Activated T-cell treated with anti-CD3 and anti-CD28 coated beads for 48 hours (primary cell): ENCODE measurements at places on chromosomes 11 and 22.

DNA sequence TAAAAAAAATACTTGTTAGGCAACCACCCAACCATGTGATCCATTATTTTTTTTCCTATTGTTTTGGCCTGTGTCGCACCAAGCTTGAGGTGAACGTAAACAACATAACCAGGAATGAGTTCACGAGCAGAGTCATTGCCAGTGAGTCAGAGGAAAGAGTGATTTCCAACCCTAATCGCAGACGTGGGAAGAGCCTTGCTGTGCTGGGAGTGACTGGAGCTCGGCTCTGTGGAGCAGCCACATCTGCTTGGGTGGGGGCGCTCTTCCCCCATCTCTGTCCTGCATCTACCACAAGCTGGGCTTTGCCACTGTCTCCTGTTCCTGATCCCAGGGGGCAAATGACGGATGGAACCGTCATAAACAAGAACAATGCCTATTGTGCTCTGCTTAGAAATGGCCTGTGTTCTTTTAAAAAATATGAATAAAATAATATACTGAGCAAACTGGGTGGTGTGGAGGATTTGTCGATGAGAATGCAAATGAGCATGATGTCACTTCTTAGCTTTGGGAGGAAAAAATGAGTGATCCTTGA is 210.0 kb downstream of the KIRREL3 start:
- DNase-seq, result no peak

DNA sequence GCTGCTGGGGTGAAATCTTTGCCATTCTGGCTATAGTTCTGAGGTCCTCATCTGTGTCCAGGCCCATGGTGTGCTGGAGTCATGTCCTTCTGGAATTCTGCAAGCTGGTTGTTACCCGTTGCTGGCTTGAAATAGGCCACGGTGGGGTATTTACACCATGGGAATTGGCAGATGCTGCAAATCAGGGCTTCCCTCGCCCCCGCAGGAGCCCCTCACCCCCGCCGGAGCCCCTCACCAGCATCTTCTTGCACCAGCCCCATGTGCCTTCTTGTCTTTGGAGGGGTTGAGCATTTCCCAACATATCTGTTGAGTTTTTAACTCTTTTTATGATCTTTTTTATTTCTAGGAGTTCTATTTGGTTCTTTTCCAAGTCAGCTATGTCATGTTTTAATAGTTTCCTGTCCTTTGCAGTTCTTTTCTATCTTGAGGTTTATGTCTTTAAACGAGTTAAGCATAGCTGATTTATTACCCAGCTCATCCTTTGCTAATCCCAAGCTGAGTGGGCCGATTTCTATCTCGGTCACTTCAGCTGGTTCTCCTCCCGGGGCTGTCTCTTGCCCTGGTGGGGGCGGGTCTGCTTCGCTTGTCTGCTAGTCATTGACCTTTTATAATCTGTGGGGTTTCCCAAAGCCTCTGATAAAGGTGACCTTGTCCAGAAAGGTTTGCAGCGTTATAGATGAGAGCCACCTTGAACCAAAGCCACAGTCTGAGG is 17.6 kb downstream of the ANO1 start:
- no peak for DNase-seq

- no peak for DNase-seq
These were observed 23.1 kb upstream of the PSMA1 start for GRCh38 chr11:14543260-14543659.

DNA sequence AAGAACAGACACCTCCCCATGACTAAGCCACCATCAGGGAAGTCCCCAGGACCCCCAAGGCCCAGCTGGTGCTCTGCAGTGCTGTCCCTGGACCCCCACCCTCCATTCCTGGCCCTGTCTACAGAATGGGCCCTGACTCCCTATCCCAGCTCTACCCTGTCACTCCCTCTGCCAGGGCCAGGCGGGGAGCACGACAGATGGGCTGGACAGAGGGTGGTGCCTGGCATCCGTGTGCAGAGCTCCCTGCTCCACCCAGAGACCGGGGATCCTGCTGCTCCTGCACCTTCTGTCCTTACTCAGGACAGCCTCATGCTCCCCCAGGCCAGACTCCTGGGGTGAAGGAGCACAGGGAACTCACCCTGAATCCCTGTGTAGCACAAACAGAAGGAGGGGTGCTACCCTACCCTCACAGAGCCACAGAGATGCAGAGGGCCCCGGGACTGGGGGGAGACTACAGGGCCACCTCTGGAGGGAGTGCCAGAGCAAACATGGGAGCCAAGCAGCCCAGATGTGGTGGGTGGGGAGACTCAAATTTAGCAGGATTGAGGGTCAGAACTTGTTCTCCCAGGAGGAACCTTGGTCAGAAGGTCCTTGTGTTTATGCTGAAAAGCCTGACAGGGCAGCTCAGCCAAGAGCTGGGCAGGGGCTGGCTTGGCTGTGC is 2.0 kb downstream of the ARVCF start:
- DNase-seq, result no peak

GRCh38 chr11:63670433-63671321 is 499 bp downstream of the ATL3 start:
- peak; percentile 19 for DNase-seq

- DNase-seq, result no peak
These were observed 5.0 kb downstream of the INCENP start for GRCh38 chr11:62128835-62129234.

GRCh38 chr11:76602431-76602861 is 68.1 kb downstream of the LRRC32 start:
- DNase-seq, result no peak

DNA sequence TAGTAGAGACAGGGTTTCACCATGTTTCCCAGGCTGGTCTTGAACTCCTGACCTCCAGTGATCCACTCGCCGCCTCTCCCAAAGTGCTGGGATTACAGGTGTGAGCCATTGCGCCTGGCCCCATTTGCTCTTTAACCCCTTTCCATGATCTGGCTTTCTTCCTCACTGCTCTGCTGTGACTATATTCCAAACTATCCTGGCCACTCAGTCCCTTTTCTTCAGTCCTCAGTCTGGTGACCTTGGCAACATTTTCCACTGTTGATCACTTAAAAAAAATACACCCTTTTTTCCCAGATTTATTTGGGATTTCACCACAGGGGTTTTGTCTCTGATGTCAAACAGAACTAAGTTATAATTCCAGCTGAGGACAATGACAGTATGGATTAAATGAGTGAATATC is 24.5 kb downstream of the MMP20 start:
- DNase-seq, result no peak

DNA sequence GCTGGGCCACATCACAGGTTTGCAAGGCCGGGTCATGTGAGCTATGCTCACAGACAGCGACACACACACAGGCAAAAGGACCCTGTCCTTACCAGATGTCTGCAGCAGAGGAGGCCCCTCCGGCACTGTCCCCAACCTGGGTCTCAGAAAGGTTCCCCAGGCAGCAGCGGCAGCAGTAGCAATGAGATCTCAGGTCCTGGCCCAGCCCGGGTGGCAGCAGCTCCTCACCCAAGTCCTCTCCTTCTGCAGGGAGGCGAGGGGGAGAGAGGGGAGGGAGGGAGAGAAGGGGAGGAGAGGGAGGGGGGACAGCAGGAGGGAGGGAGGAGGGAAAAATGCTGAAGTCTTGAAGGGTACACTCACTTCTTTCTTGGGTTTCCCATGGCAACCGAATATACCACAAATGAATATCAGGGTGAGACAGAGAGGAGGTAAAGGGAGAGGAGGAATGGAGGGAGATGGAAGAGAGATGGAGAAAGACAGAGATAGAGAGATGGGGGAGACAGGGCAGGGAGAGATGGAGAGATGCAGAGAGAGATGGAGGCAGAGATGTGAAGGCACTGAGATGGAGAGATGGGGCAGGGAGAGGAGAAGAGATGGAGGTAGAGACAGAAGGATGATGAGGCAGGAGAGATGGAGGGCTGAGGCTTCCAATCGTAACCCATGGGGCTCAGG is 9.5 kb downstream of the ELFN2 start:
- no peak for DNase-seq

DNA sequence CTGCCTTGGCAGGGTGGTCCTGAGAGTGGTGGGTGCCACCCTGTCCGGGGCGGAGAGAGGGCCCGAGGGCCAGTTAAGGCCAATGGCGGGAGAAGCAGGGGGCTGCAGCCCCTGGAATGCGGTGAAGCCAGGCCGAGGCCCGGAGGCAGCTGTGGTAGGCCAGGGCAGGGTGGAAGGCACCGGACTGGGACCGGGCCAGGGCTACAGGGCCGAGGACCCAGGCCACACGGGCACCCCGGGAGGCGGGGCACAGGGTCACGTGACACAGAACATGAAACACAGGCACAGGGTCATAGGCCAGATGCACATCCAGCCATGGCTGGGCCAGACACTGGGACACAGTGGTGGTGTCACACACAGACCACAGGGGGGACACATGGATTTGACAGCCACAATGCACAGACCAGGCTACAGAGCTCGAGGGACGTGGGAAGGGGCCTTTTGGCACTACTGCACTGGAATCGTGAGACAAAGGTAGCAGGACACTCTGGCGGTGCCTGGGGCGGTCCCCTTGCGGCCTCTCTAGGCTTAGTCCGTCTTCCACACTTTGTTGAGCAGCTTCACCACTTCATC is 2.8 kb downstream of the SLC25A1 start:
- DNase-seq, result no peak

DNA sequence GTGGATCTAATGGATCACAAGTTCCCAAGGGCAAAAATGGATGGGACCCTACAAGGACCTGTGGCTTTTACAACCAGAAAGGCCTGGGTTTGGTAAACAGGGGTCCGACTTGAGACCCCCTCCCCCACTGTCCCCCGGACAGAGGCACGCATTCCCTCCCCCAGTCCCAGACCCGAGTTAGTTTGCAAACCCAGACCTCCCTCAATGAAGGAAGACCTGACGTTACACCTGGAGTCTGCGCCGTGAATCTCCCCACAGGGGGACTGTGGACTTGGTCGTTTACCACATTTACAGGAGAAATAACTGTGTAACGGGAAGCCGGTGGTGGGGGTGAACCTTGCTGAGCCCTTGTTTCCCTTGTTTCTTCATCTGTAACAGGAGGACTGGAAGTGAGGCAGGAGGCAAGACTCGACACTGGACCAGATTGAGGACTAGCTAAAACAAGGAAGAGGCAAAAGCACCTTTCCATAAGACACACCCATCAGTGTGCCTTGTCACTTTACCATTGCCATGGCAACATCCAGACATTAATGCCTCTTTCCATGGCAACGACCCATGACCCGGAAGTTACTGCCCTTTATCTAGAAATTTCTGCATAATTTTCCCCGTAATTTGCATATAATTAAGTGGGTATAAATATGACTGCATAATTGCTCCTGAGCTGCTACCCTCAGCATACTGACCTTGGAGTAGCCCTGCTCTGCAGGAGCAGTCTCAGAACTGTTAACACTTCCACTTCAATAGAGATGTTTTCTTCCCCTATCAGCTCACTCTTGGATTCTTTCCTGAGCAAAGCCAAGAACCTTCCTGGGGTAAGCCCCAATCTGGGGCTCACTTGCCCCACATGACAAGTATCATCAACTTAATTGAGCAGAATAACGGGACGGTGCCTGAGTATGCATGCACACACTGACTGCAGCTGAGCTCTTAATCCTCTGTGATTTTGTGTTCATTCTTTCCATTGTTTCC is 25.4 kb downstream of the PDGFB start:
- no peak for DNase-seq

DNA sequence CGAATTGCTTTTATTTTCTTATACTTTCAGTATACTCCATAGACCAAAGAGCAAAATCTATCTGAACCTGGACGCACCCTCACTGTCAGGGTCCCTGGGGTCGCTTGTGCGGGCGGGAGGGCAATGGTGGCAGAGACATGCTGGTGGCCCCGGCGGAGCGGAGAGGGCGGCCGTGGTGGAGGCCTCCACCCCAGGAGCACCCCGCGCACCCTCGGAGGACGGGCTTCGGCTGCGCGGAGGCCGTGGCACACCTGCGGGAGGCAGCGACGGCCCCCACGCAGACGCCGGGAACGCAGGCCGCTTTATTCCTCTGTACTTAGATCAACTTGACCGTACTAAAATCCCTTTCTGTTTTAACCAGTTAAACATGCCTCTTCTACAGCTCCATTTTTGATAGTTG is 1077.4 kb downstream of the BRD1 start:
- DNase-seq, result no peak

DNA sequence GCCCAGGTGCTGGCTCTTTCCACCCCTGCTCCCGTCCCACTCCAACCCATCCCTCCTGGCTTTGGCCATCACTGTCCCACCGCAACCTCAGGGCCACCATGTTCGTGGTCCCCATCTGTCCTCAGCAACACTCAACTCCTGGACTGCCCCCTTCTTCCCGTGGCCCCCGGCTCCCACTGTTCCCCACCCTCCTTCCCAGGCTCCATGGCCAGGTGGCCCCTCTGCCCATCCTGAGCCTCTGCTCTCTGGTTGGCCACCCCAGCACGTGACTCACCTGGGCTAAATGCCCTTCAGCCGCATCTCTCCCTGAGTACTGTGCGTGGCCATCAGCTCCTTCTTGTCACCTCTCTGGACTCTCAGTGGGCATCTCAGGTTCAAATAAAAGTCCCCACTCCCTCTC is 41.6 kb upstream of the PHF21B start:
- no peak for DNase-seq

- DNase-seq, result no peak
These were observed 116.4 kb downstream of the ARHGAP32 start for GRCh38 chr11:129075757-129076156.

GRCh38 chr22:25353516-25354445 is 134.3 kb downstream of the CRYBB2 start:
- no peak for DNase-seq

- DNase-seq, result no peak
These were observed 54.9 kb downstream of the ARFGAP2 start for GRCh38 chr11:47121731-47122130.

DNA sequence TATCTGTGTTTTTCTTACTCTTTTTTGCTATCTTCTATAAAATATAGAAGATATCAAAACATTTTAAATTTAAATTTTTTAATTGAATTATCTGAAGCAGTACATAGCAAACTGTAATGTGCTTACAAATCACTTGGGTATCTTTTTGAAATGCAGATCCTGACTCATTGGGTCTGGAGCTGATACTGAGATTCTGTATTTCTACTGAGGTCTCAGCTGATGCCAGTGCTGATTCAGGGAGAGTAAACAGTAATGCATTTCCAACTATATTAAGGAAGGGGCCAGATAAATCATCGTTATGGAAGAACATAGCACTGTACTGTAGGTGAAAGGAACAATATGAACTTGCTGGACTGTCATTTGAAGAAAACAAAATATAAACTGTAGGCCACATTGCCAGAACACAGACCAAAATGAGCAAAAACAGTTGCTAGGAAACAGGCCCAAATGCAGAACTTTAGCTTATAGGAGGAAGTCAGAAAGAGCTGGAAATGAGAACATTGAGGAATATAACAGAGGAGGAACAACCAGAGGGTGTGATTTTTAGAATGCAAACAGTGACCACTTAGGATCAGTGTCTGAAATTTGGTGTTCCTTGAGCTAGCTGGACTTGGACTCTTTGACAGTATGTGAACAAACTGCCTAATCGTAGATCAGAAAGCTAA is 3.3 kb downstream of the ARL14EP start:
- no peak for DNase-seq

DNA sequence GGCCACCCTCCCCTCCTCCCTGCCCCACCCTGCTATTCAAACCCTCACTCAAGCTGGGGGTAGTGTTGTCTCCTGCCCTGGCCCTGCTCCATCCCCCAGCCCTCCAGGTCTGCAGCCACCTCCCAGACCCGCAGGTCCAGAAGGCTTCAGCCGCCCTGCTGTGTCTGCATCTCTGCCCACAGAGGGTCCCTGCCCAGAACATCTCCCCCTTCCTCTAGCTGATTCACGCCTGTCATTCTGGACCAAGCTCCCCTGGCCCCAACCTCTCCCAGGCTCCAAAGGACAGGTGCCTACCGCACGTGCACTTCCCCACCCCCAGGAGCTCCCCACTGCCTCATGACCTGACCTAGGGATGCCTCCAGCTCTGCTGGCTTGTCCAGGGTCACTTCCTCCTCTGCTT is 16.0 kb upstream of the SHISAL1 start:
- DNase-seq, result no peak

GRCh38 chr11:14722496-14722895 is 78.9 kb downstream of the PDE3B start:
- DNase-seq, result no peak
